Cardiac muscle cell (in vitro differentiated cells and primary cell): ENCODE measurements at places on chromosomes 4 and X.

DNA sequence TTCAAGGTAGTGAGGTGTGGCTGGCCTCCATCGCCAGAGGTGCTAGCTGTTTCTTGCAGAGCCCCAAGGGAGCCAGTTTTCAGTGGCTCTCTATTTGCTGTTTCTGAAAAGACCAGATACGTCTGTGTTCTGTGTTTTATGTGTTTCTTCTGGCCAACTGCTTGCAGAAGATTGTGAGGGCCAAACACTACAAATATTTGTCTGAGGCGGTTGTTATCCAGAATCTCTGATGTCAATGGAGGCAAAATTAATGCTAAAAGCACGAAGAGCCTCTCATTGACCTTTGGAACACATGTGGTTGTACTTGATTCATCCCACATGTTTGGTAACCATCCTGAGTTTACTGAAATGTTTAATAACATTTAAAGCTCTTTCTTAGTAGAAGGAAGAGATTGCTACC lies 113.9 kb downstream of the CT47B1 start:
- DNase-seq: peak; percentile 71

DNA sequence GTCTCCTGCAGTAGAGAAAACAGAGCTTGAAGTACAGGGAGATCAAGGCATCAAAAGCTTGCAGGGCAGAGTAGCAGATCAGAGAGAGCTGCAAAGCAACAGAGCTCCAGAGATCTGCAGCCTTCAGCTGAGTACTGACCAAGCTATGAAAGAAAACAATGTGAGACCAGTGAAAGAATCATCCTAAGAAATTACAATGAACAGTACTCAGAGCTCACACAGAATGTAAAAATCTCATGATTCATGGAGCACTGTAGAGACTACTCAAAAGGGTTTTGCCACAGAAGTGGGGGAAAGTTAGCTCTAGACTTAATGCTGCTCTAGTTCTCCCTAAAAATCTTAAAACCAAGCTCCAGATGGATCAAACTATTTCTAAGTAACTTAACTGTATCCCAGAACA lies 80.0 kb upstream of the MAB21L2 start:
- no peak for DNase-seq

DNA sequence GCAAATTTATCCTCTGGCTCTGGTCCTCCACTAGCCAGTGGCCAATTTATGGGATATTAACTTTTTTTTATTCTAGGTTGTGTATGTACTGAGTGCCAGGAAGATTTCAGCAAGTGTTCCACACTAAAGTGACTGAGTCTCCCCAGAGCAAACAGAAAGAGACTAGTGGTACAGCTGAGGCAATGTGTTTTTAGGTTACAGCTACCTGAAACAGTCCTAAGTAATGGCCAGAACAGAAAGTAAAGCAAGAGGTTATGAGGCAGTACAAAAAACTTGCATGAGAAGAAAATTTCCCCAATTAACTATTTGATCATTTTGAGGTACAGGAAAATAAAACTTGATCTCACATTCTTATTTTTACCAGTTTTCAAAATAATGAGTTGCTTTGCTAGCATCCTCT lies 31.2 kb downstream of the PRDM8 start:
- no peak for DNase-seq

GRCh38 chrX:34809096-34809495 lies 133.5 kb upstream of the FAM47B start:
- DNase-seq: no peak

- no peak for DNase-seq
Observed at GRCh38 chr4:52728691-52729240, 22.5 kb downstream of the ERVMER34-1 start.

DNA sequence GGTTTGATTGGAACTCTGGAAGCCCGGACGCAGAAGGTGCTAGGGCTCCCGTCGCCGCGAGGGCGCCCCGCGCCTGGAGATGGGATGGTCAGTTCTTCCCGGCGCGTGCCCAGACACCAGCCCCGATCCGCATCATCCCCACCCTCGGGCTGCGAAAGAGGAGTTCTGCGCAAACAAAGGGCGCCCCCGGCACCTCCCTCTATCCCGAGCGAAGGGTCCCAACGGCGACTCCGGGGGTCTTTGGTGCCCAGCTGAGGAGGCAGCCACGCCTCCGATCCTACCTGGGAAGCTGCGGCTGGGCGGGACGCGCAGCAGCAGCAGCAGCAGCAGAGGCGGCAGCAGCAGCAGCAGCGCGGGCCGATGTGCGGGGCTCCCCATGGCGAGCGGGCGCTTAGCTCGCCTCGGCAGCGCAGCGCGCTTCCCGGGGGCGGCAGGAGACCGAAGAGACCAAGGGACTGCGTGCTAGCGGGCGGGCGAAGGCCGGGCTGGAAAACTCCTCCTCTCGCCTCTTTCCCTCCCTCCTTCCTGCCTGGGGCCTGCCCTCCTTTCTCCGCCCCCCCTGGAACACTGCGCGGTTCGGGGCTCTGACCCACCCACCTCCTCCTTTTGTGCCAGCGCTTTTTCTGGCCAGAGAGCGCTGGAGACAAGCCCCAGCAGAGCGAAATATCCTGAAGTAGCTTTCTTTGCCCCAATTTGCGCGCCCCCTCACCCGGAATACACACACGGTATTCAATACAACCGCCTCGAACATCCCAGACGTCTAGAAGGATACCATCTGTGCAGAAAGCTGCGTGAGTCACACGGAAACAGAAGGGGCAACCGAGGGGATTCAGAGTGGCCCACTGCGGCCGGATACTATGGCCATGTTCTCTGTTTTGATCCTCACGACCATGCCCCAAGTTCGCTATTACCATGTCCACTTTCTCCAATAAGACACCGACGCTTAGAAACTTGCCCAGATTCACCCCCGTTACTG lies at the start of gene SRPX:
TSS of gene SRPX (minus strand) at position 457 of the 976 bp plus-strand sequence. CDS start at position 378, 79 bp downstream.
- peak; percentile 45 for DNase-seq
